ENCODE measurements at places on chromosomes 1 and 21.

- peaks cover 6% of the 10 kb centered on the region for H3K27me3 ChIP-seq
- H3K36me3 ChIP-seq: no peaks in the 10 kb centered on the region
- no peak for DNase-seq
- no peak overlapping the region for H3K4me3 ChIP-seq
- H3K27ac ChIP-seq: no peak overlapping the region
Observed at GRCh38 chr21:37270576-37271365, 3.6 kb upstream of the VPS26C start.

GRCh38 chr1:185480545-185480944 is 163.5 kb upstream of the IVNS1ABP start:
- H3K4me1 ChIP-seq: peaks cover 16% of the 10 kb centered on the region
- H3K4me3 ChIP-seq: no peak overlapping the region
- no peak for DNase-seq
- no peaks in the 10 kb centered on the region for H3K27me3 ChIP-seq
- H3K36me3 ChIP-seq: no peaks in the 10 kb centered on the region

- no peaks in the 10 kb centered on the region for H3K36me3 ChIP-seq
- no peaks in the 10 kb centered on the region for H3K4me1 ChIP-seq
- no peak overlapping the region for H3K27ac ChIP-seq
- DNase-seq: no peak
- no peak overlapping the region for H3K4me3 ChIP-seq
- H3K27me3 ChIP-seq: no peaks in the 10 kb centered on the region
Observed at GRCh38 chr1:5566924-5567323, 425.3 kb downstream of the NPHP4 start.

DNA sequence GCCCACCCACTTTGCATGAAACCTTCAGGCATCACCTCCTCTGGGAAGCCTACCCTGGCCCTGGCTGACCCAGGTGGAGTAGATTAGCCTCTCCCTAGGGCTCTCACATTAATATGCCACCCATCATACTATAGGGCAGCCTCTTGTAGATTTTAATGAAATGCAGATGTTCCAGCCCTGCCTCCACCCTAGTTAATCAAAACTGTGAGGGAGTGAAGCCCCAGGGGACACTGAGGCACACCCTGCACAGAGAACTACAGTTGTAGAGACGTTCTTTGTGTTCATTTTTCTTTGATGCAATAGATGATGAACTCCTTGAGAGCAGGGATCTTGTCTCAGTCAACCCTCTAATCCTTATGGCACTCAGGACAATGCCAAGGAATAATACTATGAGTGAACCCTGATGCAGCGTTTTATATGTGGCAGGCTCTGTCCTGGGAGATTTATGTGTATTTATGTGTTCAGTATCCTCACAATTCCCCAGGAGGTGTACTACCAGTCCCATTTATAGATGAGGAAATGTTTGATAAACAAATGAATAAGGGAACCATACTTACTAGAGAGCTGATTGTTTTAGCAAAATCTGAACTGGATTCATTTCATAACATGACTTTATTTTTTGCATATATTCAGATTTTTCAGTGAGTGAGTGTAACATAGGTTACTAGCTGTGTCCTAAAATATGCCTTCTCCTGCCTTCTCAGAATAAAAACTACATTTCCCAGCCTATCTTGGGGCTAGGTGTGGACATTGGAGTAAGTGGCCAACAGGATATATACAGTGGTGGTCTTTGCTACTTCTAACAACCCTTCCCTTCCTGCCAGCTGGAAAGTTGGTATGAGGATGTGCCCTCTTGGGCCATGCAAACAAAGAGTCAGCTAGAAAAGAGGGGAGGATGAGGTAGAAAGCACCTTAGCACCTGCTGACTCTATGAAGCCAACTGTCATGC is 23.5 kb upstream of the PRELP start:
- H3K4me3 ChIP-seq: no peak overlapping the region
- H3K36me3 ChIP-seq: no peaks in the 10 kb centered on the region
- no peaks in the 10 kb centered on the region for H3K4me1 ChIP-seq
- H3K27me3 ChIP-seq: no peaks in the 10 kb centered on the region
- no peak for DNase-seq
- no peak overlapping the region for H3K27ac ChIP-seq

GRCh38 chr21:28402616-28402989 is 590.1 kb downstream of the LTN1 start:
- H3K4me1 ChIP-seq: no peaks in the 10 kb centered on the region
- no peaks in the 10 kb centered on the region for H3K27me3 ChIP-seq
- no peak overlapping the region for H3K27ac ChIP-seq
- H3K4me3 ChIP-seq: no peak overlapping the region
- no peaks in the 10 kb centered on the region for H3K36me3 ChIP-seq
- no peak for DNase-seq

DNA sequence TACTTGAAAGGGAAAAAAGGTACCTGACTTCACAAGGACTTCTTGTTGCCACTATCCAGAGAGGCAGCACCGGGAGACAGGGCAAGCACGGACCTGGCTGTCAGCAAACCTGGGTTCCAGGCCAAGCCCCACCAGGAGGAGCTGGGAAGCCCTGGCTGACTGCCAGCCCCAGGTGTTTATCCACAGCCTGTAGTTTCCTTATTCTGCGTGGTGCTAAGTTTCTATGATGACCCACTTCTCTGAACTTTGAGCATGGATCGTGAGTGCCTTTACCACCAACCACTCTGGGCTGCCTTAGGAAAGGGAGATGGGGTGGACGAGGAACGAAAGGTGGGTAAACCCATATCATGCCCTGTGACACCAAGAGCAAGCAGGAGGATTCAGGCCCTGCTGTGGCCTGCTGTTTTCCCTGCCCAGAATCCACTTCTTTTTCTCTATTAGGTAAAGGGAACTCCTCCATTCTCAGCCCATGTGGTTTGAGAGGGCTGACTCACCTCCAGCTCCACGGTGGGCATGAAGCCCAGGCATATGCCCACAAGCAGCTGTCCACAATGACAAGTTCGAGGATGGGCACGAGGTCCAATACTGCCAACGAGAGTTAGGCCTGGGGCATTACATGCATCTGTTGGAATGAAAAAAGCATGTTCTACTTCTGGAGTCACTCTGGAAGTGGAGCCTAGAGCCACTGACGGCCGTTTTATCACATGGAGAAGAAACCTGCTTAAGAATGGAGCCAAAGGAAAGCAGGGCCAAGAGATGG is 20.3 kb downstream of the TSPAN2 start:
- no peaks in the 10 kb centered on the region for H3K36me3 ChIP-seq
- H3K27ac ChIP-seq: no peak overlapping the region
- no peak overlapping the region for H3K4me3 ChIP-seq
- H3K4me1 ChIP-seq: peaks cover 16% of the 10 kb centered on the region
- H3K27me3 ChIP-seq: no peaks in the 10 kb centered on the region

- no peak overlapping the region for H3K4me3 ChIP-seq
- H3K4me1 ChIP-seq: no peaks in the 10 kb centered on the region
- H3K36me3 ChIP-seq: no peaks in the 10 kb centered on the region
- H3K27ac ChIP-seq: no peak overlapping the region
Observed at GRCh38 chr1:22126531-22126930, 16.4 kb downstream of the WNT4 start.

DNA sequence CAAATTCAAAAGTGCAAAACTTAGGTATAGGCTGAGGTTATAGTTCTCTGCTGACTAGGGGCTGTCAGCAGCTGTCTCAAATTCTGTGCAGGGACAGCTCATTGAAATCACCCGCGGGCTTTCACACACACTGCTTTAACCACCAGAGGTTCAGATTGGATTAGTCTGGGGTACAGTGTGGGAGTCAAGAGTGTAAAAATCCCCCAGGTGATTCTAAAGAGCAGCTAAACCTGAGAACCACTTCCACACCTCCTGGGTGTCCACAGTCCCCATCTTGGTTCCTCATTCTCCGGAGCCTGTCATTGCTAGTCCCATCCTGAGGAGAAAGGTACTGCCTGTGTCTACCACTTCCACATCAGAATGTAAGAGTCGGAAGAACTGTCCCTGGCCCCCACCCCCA is 9.9 kb upstream of the TDRD10 start:
- peaks cover under 1% of the 10 kb centered on the region for H3K4me1 ChIP-seq
- H3K27me3 ChIP-seq: peaks cover 13% of the 10 kb centered on the region
- H3K27ac ChIP-seq: no peak overlapping the region
- no peak overlapping the region for H3K4me3 ChIP-seq

GRCh38 chr1:9331016-9331415 is 38.3 kb downstream of the SPSB1 start:
- peak; percentile 87 for DNase-seq
- H3K27me3 ChIP-seq: no peaks in the 10 kb centered on the region
- H3K4me1 ChIP-seq: peaks cover 10% of the 10 kb centered on the region
- H3K4me3 ChIP-seq: no peak overlapping the region

- no peaks in the 10 kb centered on the region for H3K4me1 ChIP-seq
- H3K27ac ChIP-seq: no peak overlapping the region
- H3K36me3 ChIP-seq: no peaks in the 10 kb centered on the region
- no peak overlapping the region for H3K4me3 ChIP-seq
Observed at GRCh38 chr1:31401241-31401640, 11.8 kb upstream of the SERINC2 start.

DNA sequence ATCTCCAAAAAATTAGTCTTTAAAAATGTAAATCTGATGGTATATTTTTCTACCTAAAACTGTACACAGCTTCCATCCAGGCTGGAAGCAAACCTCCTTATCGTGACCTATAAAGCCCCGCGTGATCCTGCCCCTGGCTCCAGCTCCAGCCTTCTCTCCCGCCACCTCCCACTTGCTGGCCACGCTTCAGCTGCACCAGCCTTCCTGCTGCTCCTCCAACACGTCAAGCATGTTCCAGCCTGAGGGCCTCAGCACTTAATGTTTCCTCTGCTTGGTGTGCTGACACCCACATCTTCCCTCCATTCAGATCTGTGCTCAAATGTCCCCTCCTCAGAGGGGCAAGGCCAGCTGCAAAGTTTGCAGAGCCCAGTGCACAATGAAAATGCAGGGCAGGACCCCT is 123.5 kb upstream of the MAGI3 start:
- H3K27ac ChIP-seq: no peak overlapping the region
- peaks cover 6% of the 10 kb centered on the region for H3K4me1 ChIP-seq
- H3K4me3 ChIP-seq: no peak overlapping the region
- H3K36me3 ChIP-seq: no peaks in the 10 kb centered on the region
- no peak for DNase-seq

DNA sequence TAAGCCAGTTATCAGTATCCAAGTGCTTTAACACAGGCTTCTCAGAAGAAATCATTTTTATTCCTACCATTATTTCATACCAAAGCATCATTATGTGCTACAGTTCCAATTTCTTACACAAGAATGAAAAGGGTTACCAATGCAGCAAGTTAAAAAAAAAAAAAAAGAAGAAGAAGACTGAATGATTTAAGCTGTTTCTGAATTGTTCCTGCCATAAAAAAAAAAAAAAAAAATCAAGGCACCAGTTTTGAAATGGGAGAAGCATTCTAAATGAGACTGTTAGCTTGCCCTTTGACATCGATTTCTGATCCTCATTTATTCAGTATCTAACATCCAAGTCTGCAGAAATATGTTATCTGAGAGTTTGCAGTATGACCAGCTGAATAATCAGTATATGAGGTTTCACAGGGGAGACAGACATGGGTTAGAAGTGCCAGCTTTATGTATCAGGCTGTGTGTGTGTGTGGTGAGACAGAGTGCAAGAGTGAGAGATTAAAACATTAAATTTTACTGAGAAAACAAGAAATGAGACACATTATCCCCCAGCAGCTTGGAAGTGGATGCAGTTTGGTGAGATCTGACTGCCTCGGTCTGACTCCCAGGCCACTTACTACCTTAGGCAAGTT is 105.8 kb downstream of the COLGALT2 start:
- peaks cover 14% of the 10 kb centered on the region for H3K36me3 ChIP-seq
- H3K27ac ChIP-seq: no peak overlapping the region
- H3K4me3 ChIP-seq: no peak overlapping the region

All from large intestine (tissue), 12 donors.